ENCODE measurements at places on chromosomes 5 and 9. TPM values are rescaled to one million over a fixed set of nuclear protein-coding genes. Genes with fewer than 3 reads are reported as not detected.
A peak's percentile ranks its signal among the peaks of the same experiment; 100 is the strongest.

DNA sequence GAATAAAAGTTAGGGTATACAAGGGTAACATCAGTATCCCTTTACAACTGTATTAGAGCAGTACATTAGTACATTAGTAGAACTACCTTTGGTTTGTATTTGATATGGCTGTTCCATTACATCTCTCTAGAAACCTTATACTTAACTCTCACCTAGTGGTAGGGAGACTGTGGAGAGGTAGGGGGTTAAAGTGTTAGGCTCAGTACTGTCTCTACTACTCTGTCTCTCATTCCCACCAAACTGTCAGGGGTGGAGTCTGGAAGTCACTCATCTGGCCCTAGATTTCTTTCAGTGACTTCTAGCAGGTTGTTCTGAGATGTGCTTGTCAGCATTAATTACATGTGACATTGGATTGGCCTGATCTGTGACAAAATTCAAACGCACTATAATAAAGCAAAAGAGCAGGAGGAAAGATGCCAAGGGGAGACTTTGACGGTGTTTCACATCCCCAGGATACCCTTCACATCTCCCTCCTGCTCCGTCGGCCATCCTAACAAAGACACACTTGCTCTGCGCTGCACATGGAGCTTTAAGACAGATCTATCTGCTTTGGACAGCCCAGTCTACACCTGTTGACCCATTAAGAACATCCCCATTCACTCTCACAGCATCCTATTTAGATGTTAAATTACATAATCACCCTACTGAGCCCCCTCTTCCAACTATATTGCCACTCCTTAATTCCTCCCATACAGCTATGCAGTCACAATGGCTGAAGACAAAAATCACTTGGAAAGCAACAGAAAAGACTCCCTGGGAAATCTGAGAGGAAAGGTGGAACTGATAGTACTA is 1043.0 kb upstream of the DMAC1 start:
- H3K27me3 ChIP-seq, result no peaks in the 10 kb centered on the region
- no peak for DNase-seq
- no peaks in the 10 kb centered on the region for H3K4me1 ChIP-seq
- H3K27ac ChIP-seq, result no peak overlapping the region
- H3K36me3 ChIP-seq, result no peaks in the 10 kb centered on the region

- H3K27ac ChIP-seq, result no peak overlapping the region
- H3K4me1 ChIP-seq, result peaks cover 10% of the 10 kb centered on the region
- no peak overlapping the region for H3K4me3 ChIP-seq
- DNase-seq, result no peak
- H3K36me3 ChIP-seq, result no peaks in the 10 kb centered on the region
These were observed 172.6 kb upstream of the RASEF start for GRCh38 chr9:83235526-83235925.

SLC45A2 gene
- not detected for total RNA-seq

- peaks cover 20% of the 10 kb centered on the region for H3K27me3 ChIP-seq
- H3K36me3 ChIP-seq, result no peaks in the 10 kb centered on the region
- H3K27ac ChIP-seq, result no peak overlapping the region
- no peak overlapping the region for H3K4me3 ChIP-seq
- DNase-seq, result no peak
These were observed 6.8 kb downstream of the PIP5KL1 start for GRCh38 chr9:127923771-127924170.

- no peaks in the 10 kb centered on the region for H3K27me3 ChIP-seq
- H3K36me3 ChIP-seq, result no peaks in the 10 kb centered on the region
- peaks cover 14% of the 10 kb centered on the region for H3K4me1 ChIP-seq
- no peak overlapping the region for H3K4me3 ChIP-seq
- no peak for DNase-seq
These were observed 144.9 kb upstream of the POU5F2 start for GRCh38 chr5:93886098-93886806.

GRCh38 chr5:166117072-166118066 is 2174.1 kb upstream of the WWC1 start:
- no peak overlapping the region for H3K4me3 ChIP-seq
- H3K36me3 ChIP-seq, result no peaks in the 10 kb centered on the region
- H3K27ac ChIP-seq, result no peak overlapping the region
- H3K27me3 ChIP-seq, result no peaks in the 10 kb centered on the region

GABRG2 gene
- total RNA-seq, result 1.1 TPM

ACTBL2 gene
- not detected for total RNA-seq

- no peaks in the 10 kb centered on the region for H3K4me1 ChIP-seq
- no peak for DNase-seq
- no peak overlapping the region for H3K4me3 ChIP-seq
- H3K27me3 ChIP-seq, result no peaks in the 10 kb centered on the region
These were observed 265.4 kb upstream of the KLF9 start for GRCh38 chr9:70679845-70680244.

DNA sequence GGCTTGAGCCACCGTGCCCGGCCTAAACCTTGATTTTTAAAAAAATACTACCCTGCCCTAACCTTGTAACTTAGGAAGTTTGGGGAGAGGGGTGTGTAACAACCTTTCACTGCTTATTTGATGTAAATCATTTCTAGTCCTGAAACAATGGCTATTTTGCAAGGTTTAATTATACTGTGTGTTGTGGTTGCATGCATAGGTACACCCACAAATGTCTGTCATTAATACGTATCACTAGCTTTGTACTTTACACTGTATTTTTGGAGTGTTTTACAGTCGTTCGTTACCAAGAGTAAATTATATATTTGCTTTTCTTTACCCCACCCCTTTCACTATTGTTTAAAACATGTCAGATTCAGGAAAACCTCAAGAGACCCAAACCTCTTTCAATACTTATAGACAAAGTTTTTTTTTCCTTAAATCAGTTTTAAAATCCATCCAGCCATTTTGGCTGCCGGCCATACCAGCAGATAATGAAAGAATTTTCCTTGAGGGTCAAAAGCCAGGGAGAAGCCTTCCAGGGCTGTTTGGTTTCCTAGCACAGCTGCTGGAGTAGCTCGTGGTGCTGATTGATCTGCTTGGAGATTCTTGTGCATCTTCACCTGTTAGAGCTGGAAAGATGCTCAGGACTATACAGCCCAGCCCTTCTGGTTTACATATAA is 50.7 kb downstream of the DOCK8 start:
- H3K36me3 ChIP-seq, result no peaks in the 10 kb centered on the region
- H3K27me3 ChIP-seq, result no peaks in the 10 kb centered on the region
- H3K27ac ChIP-seq, result no peak overlapping the region
- peak; percentile 25 for DNase-seq
- H3K4me1 ChIP-seq, result peaks cover 9% of the 10 kb centered on the region
- H3K4me3 ChIP-seq, result no peak overlapping the region

- no peaks in the 10 kb centered on the region for H3K27me3 ChIP-seq
- no peaks in the 10 kb centered on the region for H3K36me3 ChIP-seq
- no peak overlapping the region for H3K27ac ChIP-seq
- no peak overlapping the region for H3K4me3 ChIP-seq
- no peak for DNase-seq
These were observed 135.9 kb upstream of the WWC1 start for GRCh38 chr5:168155585-168155984.

OLFML2A gene
- total RNA-seq, result 4.1 TPM

EFNA5 gene
- 0.29 TPM for total RNA-seq

BNC2 gene
- 40.8 TPM for total RNA-seq

DNA sequence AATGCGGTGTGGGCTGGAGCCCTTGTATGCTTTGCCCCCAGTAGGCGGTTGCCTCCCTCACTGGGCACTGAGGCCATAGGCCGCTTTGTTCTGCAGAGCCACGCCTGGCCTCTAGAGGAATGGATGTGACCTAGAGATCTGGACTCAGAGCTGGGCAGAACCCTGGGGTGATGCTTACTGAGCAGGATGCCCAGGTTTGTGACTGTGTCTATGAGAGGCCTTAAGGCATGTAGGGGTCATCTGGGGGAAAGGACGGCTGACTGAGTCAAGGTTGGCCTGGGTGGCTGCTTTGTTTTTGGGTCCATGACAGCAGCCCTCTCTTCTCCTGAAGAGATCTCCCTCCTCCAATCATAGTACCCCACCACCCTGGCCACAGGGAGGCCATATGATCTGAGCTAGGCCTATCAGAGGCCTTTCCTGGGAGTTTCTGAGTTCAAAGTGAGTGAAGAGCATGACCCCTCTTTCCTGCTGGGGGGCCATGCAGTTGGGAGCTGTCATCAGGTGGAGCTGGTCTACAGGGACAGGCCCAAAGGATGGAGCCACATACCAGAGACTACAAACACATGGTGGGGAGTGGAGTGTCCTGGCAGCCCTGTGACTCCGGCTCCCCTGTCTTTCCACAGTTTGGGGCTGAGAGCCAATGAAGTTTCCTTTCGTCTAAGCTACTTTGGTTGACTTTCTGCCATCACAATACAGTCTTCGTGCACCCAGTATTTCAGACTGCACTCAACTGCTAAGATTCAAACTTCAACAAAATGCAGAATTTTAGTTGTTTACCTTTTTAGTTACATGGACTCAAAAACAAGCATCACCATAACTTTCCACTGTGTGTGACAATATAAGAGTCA is 165.4 kb downstream of the AUH start:
- H3K36me3 ChIP-seq, result no peaks in the 10 kb centered on the region
- H3K27ac ChIP-seq, result peak overlapping the region; percentile 84
- H3K27me3 ChIP-seq, result no peaks in the 10 kb centered on the region
- peak; percentile 38 for DNase-seq

NUTM2F gene
- not detected for total RNA-seq

DNA sequence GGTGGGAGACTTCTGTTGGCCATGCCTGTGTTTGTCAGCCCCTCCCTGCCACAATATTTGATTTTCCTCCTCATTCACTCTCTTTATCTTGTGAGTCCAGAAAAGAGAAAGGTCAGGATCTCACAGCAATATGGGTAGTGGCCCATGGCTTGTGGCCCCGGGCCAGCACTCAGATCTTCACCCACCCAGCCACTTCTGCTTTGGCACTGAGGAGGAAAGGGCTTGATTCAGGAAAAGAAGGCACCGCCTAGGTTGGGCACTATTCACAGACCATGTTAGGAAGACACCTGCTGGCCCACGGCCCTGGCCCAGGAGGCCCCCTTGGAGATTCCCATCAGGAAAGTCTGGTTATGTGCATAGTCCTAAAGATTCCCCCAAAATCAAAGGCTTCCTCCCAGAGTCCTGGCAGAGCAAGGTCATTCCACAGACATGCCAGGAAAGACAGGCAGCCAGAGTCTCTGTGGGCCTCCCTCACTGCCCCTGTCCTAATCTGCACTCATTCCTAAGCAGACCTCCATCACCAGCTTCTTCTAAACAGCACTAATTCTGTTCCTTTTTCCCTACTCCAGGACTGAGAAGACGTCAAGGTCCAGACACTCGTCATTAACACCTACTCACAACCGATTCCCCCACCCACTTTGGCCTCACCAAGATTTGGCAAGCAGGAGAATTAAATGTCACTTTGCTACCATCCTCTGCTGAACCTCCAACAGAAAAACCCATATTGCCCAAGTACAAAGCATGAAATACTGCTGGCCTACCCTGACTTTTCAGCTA is 179.3 kb downstream of the DEPDC1B start:
- no peaks in the 10 kb centered on the region for H3K27me3 ChIP-seq
- H3K4me3 ChIP-seq, result no peak overlapping the region
- DNase-seq, result peak; percentile 30
- H3K36me3 ChIP-seq, result no peaks in the 10 kb centered on the region

ZNF366 gene
- 4.1 TPM for total RNA-seq

DNA sequence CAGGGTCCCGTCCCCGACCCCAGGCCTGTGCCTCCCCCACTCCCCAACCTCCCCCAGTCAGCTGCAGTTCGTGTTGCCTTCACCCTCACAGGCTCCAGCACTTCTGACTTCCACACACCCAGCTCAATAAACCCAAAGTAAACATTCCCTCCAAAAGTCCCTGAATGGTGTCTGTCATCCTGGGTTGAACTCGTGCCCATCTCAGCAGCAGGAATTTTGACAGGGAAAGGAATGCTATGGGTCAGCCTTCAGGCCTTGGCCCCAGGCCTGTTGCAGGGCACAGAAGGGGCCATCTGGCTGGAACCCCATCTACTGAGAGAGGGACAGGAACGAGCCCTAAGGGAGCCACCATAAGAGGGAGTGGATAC is 29.6 kb upstream of the CNOT6 start:
- no peaks in the 10 kb centered on the region for H3K4me1 ChIP-seq
- no peak overlapping the region for H3K27ac ChIP-seq
- no peaks in the 10 kb centered on the region for H3K27me3 ChIP-seq
- H3K4me3 ChIP-seq, result no peak overlapping the region
- DNase-seq, result no peak

LOX gene
- 5.5 TPM for total RNA-seq

SGCD gene
- total RNA-seq, result 55.8 TPM

DNA sequence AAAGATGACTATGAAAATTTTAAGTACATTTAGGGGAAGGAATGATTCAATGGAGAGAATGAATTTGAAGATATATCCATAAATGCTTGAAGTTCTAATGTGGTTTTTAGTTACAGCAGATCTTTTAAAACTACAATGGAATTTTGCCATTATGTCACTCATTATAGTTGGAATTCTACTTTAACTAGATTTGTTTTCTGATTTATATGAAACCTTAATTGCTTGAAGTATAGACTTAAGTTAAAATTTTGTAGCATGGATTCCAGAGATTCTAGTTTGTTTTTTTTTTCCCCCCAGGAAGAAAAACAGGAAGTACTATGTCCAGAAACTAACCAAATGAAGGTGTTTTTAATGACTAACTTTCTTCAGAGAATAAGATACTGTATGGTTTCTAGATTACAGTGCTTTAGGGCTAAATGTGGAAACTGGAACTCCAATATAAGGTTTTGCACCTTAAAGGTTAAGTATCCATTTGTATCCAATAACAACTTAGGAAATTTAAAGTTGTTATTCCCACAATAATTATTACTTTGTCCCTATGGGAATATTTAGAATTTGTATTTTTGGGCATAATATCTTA is 70.3 kb downstream of the ZSWIM6 start:
- no peak for DNase-seq
- no peaks in the 10 kb centered on the region for H3K4me1 ChIP-seq
- H3K27ac ChIP-seq, result no peak overlapping the region
- H3K36me3 ChIP-seq, result no peaks in the 10 kb centered on the region

ARL10 gene
- 3.0 TPM for total RNA-seq

CMYA5 gene
- total RNA-seq, result 12.8 TPM

DNA sequence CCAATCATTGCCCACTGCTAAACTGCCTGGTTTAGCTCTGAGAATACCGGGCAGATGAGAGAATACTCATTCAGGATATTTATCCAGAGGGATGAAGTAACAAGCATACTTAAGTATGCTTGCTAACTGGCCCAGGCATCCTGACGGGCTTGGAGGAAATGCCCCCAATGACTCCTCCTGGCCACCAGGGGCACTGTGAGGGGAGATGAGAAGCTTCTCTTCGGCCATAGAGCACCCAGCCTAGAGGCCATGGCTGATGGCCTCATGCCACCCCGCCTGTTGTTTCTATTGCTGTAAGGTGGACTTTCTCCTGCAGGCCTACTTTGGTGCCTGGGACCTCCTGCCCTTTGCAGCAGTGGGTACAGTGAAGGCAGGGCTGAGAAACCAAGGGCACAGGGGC is 134.5 kb upstream of the FSTL4 start:
- no peaks in the 10 kb centered on the region for H3K4me1 ChIP-seq
- H3K36me3 ChIP-seq, result no peaks in the 10 kb centered on the region
- no peak for DNase-seq
- H3K27ac ChIP-seq, result no peak overlapping the region

NEUROG1 gene
- not detected for total RNA-seq

LCP2 gene
- total RNA-seq, result 44.2 TPM
